Thyroid gland (tissue), 4 donors: ENCODE measurements at places on chromosomes 3 and 15. TPM values are rescaled to one million over a fixed set of nuclear protein-coding genes. Genes with fewer than 3 reads are reported as not detected.

DNA sequence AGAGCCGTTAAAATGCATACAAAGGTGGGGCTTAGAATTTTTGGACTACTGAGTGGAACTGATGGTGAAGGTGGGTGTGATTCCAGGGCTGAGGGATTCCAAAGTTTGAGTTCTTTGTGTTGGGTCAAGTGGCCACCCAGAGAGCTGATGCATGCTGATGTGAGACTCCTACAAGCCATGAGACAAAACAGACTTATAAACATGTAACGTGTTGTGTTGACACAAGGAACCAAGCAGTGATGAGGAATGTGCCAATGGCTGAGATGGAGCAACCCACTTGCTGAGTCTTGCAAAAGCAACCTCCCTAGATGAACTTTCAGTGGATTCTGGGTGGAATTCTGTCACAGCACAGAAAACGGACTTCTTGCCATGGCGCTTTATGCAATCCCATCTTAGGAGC lies 289.0 kb downstream of the TLE3 start:
- H3K27me3 ChIP-seq, result no peaks in the 10 kb centered on the region
- no peaks in the 10 kb centered on the region for H3K4me1 ChIP-seq
- H3K27ac ChIP-seq, result no peak overlapping the region
- no peaks in the 10 kb centered on the region for H3K36me3 ChIP-seq

DNA sequence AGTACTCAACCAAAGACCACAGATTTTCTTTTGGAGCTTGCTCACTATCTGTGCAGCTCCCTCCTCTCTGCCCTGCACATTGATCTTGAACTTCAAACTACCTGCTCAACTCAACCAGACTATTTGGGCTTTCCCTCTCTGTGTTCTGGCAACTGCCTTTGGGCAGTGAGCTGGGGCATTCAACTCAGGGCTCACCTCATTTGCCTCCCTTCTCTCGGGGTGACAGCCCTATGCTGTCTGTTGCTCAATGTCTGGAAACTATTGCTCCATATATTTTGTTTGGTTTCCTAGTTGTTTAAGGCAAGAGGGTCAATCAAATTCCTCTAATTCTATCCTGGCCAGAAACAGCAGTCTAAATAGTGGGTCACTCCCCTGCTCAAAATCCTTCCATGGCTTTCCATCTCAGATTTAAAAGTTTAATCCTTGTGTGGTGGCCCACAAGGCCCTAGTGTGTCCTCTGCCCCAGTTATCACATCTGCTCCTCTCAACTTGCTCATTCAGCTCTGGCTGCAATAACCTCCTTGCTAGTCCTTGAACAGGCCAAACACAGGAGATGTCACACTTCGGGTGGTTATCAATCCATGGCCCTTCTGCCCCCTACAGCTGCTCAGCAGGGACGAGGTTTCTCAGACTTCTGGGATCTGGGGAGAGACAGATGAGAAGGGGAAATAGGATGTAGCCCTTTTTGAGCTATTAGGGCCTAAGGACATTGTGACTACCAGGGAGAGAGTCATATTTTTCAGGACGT lies 67.8 kb downstream of the SNRK start:
- no peaks in the 10 kb centered on the region for H3K27me3 ChIP-seq
- H3K36me3 ChIP-seq, result no peaks in the 10 kb centered on the region
- no peak overlapping the region for H3K27ac ChIP-seq
- DNase-seq, result no peak
- H3K4me3 ChIP-seq, result no peak overlapping the region

DNA sequence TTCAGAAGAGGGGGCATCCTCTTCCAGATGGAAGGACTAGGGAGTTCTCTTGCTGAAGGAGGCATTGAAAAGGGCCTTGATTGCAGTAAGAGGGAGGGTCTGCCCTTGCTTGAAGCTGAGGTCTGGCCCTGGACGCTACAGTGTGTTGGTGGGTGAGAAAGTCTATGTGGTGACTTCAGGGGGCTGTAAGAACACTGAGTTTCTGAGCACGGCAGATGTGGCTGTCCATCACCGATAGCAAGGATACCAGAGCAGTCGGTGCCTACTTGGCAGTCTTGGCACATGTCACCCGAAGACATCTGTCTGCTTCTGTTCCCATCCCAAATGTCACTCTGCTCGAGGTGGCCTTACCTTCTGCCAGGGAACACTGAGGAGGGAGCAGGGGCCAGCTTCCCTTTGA lies 631.1 kb upstream of the CFAP20DC start:
- H3K27ac ChIP-seq, result no peak overlapping the region
- no peaks in the 10 kb centered on the region for H3K4me1 ChIP-seq
- DNase-seq, result no peak
- no peaks in the 10 kb centered on the region for H3K27me3 ChIP-seq
- H3K4me3 ChIP-seq, result no peak overlapping the region

Gene LHFPL4
- total RNA-seq, result not detected

- DNase-seq, result no peak
- H3K36me3 ChIP-seq, result no peaks in the 10 kb centered on the region
- no peaks in the 10 kb centered on the region for H3K27me3 ChIP-seq
- no peaks in the 10 kb centered on the region for H3K4me1 ChIP-seq
- no peak overlapping the region for H3K4me3 ChIP-seq
These were observed 39.0 kb upstream of the CPNE4 start for GRCh38 chr3:132073771-132074170.

Gene GRM2
- total RNA-seq, result 0.81 TPM

- no peaks in the 10 kb centered on the region for H3K27me3 ChIP-seq
- no peak overlapping the region for H3K4me3 ChIP-seq
- H3K27ac ChIP-seq, result no peak overlapping the region
- no peaks in the 10 kb centered on the region for H3K4me1 ChIP-seq
These were observed 45.6 kb downstream of the DCBLD2 start for GRCh38 chr3:98855806-98856400.

- H3K36me3 ChIP-seq, result no peaks in the 10 kb centered on the region
- no peak overlapping the region for H3K4me3 ChIP-seq
- H3K4me1 ChIP-seq, result no peaks in the 10 kb centered on the region
- H3K27me3 ChIP-seq, result no peaks in the 10 kb centered on the region
These were observed 77.3 kb upstream of the PHLDB2 start for GRCh38 chr3:111781561-111782446.

Gene CELSR3
- 1.1 TPM for total RNA-seq

DNA sequence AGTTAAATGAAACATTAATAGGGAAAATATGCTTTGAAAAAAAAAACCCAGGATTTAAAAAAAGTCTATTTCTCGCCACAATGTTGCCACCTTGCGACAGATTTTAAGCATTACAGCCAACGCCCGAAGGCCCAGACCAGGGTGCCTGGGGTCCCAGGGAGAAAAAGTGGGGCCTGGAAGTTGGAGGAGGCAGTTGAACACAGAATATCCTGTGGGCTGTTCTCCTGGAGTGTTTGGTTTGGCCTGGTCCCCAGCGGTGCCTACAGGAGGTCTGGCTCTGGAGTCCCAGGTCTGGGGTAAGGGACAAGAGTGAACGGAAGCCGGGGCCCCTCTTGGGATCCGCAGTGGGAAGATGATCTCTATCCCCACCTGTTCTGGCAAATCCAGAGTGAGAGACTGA lies 3.4 kb downstream of the RNU6-1 start:
- peaks cover 19% of the 10 kb centered on the region for H3K27me3 ChIP-seq
- H3K4me3 ChIP-seq, result peak overlapping the region; percentile 30
- no peaks in the 10 kb centered on the region for H3K36me3 ChIP-seq
- DNase-seq, result peak; percentile 49
- peaks cover 63% of the 10 kb centered on the region for H3K4me1 ChIP-seq
- H3K27ac ChIP-seq, result no peak overlapping the region

Gene ONECUT1
- not detected for total RNA-seq

DNA sequence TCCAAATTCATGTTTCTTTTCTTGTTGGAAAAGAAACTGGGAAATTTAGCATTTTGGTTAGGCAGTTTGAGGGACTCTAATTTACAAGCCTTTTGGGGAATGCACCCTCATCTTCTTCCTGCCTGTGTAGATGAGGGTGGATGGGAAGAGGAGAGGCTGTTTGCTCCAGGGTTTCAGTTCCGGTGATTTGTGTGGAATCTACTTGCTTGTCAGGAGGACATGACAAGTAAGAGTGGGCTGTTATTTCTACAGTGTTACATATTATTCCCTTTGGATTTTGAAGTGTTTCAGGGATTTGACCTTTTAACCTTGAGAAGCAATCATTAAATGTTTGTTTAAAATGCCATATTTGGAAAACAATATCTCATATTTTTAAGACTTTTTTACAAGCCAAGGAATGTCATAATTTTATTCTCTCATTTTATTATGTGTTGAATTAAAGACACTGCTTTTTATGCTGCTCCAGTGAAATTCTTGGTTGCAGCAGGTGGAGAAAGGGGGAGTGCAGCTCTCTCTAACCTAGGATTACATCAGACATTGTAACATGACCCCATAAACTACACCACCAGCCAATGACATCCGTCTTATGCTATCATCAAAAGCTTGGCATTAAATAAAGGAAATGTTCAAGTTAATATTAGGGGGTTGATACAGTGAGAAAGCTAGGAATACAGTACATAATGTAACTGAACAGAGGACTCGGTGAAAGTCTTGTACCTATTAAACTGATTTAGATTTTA lies 30.2 kb downstream of the PLAAT1 start:
- DNase-seq, result no peak
- H3K27me3 ChIP-seq, result no peaks in the 10 kb centered on the region
- H3K4me1 ChIP-seq, result no peaks in the 10 kb centered on the region
- H3K36me3 ChIP-seq, result no peaks in the 10 kb centered on the region
- no peak overlapping the region for H3K4me3 ChIP-seq

- DNase-seq, result no peak
- H3K27ac ChIP-seq, result no peak overlapping the region
- no peaks in the 10 kb centered on the region for H3K27me3 ChIP-seq
- H3K36me3 ChIP-seq, result no peaks in the 10 kb centered on the region
- peaks cover 29% of the 10 kb centered on the region for H3K4me1 ChIP-seq
These were observed 130.0 kb downstream of the RBMS3 start for GRCh38 chr3:29410660-29411405.

DNA sequence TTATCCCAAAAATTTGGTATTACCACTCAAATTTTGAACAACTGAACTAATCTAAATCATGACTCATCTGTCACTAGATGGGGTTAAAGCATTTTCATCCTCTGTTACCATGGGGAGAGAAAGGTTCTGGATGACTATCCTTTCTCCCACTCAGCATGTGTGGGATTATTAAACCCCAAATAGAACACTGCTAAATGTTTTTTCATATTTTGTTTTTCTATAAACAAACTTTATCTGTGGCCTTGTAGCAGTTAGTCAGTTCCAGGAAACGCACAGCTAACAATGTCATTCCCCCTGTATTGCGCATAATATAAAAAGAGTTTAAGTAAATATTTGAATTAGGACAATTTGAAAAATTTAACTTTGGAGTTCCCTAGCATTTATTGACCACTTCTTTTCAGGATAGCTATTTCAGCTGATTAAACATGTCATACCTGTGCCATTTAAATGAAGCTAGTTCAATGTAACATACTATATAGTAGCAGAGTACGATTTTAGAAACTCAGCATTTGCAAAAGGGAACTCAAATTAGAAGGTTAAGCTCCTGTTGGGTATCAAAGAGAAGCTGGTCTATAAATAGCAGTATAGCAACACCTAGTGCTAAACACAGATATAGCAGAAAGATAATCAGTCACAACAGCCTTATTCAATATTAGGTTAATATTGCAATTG lies 9.2 kb upstream of the TMEM212 start:
- no peaks in the 10 kb centered on the region for H3K36me3 ChIP-seq
- no peaks in the 10 kb centered on the region for H3K4me1 ChIP-seq
- no peak overlapping the region for H3K27ac ChIP-seq
- no peaks in the 10 kb centered on the region for H3K27me3 ChIP-seq
- no peak for DNase-seq
- H3K4me3 ChIP-seq, result no peak overlapping the region
